Stimulated activated CD4-positive, alpha-beta T cell treated with anti-CD3 and anti-CD28 coated beads, Interleukin-2, amount 100 ng/mL, for 4 hours (primary cell): ENCODE measurements at places on chromosomes 5 and 9.

DNA sequence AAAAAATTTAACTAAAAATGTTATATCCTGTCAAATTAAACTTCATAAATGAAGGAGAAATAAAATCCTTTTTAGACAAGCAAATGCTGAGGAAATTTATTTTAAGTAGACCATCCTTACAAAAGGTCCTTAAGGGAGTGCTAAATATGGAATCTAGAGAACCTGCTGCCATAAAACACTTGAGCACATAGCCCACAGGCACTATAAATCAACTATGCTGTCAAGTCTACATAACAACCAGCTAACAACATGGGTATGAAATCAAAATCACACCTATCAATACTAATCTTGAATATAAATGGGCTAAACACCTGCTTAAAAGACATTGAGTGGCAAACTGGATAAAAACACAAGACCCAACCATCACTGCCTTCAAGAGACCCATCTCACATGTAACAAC, 15.1 kb upstream of the PRSS3 start:
- no peak for DNase-seq

- no peak for DNase-seq
Measured at GRCh38 chr9:9949978-9950377, 662.8 kb downstream of the PTPRD start.

DNA sequence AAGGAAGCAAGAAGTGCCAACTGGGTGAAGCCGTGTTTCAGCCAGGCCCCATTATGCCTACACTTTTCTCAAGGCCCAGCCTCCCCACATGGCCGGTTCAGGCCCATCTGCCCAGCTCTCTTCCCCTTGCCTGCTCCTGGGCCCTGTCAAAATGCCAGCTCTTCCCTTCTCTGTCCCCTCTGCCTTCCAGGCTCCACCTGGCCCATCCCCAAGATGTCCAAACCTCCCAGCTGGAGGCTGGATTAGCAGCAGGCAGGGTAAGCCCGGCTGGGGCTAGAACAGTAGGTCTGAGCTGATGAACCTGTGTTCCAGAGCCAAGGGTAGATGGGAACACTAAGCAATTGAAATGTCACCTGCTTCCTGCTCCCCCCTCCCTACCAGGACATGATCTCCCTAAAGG, 64.1 kb upstream of the HSPA9 start:
- no peak for DNase-seq

DNA sequence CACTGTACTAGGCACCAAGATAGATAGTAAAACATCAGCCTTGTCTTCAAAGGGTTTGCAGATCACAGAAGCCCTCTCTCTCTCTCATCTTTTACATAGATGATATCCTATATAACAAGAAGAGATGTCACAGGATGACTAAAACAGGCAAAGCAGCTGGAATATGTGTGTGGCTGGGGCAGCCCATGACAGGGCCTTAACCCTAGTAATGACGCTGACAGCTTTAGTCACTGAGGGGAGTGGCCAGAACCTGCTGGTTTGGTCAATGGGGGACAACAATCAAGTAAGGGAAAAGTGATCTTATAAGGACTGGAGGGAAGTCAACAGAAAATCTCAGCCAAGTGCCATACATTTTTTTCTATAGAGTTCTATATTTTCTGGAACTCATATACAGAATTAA, 41.9 kb upstream of the RIC1 start:
- DNase-seq: peak; percentile 18

DNA sequence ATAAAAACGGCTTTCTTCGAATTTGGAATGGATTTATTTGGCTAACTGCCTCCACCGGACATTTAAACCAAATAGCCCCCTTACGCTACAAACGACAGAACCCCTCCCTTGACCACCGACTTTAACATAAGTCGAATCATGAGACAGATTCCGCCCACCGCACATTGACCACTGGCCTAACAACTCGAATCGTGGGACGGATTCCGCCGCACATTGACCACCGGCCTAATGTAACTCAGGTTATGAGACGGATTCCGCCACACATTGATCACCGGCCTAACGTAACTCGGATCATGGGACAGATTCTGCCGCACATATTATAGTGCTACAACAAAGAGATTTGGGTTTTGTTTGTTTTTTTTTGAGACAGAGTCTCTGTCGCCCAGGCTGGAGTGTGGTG, 2.7 kb upstream of the LCN9 start:
- DNase-seq: no peak

DNA sequence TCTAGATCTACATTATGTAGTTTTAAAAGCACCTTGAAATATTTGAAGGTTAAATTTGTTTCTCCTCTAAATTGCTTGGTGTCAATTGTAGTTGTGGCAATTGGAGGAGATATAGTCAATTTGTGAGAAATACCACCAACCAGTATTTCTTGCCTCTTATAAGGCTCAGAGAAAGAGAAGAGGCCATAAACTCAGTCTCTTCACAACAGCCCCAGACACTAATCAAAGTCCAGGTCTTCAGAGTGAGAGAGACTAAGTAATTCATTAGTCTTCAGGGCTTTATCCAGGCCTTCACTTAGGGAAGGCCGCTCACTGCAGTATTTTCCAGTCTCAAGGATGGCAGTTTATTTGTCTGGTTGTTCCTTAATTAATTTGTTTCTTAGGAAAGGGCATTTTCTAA, 168.0 kb upstream of the RGMB start:
- DNase-seq: no peak

DNA sequence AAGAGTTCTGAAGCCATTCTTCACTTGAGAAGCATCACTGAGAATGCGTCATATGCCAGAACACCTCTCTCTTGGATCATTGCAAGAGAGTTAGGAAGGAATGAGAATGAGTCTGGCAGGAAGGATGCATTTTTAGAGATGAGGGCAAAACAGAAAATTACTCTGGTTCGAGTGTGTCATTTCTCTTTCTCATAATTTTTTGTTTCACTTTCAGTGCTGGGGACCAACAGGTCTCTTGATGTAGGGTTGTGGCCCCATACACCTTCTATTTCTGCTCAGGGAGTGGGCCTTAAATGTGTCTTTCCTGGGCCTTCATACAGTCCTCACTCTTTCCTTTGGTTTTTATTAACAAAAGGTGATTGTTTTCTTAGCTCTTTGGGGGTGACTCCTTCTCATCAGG, 302.4 kb downstream of the NR3C1 start:
- no peak for DNase-seq
